ENCODE measurements at places on chromosomes 16 and 17. TPM values are rescaled to one million over a fixed set of nuclear protein-coding genes. Genes with fewer than 3 reads are reported as not detected.

PPP1R9B gene
- 47.9 TPM for polyA plus RNA-seq

CACNG5 gene
- polyA plus RNA-seq, result not detected

- DNase-seq, result no peak
- no peak overlapping the region for H3K4me3 ChIP-seq
- peaks cover 2% of the 10 kb centered on the region for H3K4me1 ChIP-seq
- H3K36me3 ChIP-seq, result no peaks in the 10 kb centered on the region
These were observed 49.4 kb downstream of the MEAK7 start for GRCh38 chr16:84455031-84455430.

GRCh38 chr17:2238432-2239169 is 65.0 kb downstream of the SMG6 start:
- H3K4me1 ChIP-seq, result peaks cover 47% of the 10 kb centered on the region
- no peaks in the 10 kb centered on the region for H3K27me3 ChIP-seq

DNA sequence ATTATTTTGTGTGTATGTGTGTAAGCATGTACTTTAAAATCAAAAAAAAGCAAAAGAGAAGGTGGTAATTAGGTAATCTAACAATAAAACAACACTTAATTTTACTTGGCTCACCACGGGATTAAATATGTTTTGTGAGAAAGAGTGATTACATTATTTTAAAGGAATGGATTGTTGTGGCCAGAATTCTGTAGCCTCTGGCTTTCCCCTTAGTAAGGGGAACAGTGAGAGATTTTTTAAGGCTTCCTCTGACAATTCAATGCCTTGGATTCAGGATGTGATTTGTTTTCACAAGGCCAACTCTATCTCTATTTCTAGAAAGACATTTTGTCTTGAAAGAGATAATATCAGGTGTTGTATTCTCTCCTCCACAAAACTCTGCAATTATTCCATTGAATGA is 560.3 kb upstream of the CDH8 start:
- no peak overlapping the region for H3K27ac ChIP-seq
- peak; percentile 82 for DNase-seq
- H3K36me3 ChIP-seq, result no peaks in the 10 kb centered on the region

DNA sequence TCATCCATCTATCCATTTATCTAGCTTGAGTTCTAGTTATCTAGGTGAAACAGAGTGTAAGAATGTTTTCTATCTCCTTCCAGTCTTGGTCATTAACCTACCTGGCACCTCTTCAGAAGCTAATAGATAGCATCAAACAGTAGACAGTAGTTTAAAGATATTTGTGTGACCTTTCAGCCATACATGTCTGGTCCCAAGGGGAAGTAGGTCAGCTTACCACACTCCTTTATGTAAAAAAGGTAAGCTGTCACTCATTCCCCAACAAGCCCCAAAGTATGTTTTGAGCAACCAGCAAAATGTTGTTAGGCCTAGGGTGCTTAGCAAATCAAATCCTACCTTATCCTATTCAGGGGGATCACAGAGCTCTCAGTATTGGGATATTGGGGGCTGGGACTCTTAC is 3.5 kb downstream of the KRT33B start:
- H3K27ac ChIP-seq, result no peak overlapping the region
- DNase-seq, result no peak
- no peaks in the 10 kb centered on the region for H3K36me3 ChIP-seq
- H3K4me3 ChIP-seq, result no peak overlapping the region
- peaks cover 2% of the 10 kb centered on the region for H3K4me1 ChIP-seq

DNA sequence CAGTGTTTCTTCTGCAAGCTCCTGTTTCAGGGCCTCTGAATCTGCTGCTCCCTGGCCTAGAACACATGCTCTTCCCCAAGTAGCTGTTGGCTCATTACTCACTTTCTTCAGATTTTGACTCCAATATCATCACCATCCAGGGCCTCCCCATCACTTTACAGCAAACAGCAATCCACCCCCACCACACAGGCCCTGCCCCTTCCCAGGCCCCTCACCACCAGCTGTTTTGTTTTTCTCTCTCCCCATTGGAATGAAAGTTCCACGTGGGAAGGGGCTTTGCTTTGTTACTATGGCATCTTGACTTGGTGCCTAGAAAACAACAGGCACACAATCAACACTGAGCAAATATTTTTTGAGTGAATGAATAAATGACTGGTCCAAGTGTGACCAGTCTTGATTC is 4.0 kb downstream of the TMEM170A start:
- DNase-seq, result peak; percentile 92
- H3K27ac ChIP-seq, result peak overlapping the region; percentile 85

- H3K27ac ChIP-seq, result peak overlapping the region; percentile 49
- no peaks in the 10 kb centered on the region for H3K36me3 ChIP-seq
- H3K27me3 ChIP-seq, result no peaks in the 10 kb centered on the region
- H3K4me3 ChIP-seq, result no peak overlapping the region
- peak; percentile 46 for DNase-seq
- H3K4me1 ChIP-seq, result peaks cover 37% of the 10 kb centered on the region
These were observed 14.3 kb downstream of the CYTH1 start for GRCh38 chr17:78767806-78768205.

DNA sequence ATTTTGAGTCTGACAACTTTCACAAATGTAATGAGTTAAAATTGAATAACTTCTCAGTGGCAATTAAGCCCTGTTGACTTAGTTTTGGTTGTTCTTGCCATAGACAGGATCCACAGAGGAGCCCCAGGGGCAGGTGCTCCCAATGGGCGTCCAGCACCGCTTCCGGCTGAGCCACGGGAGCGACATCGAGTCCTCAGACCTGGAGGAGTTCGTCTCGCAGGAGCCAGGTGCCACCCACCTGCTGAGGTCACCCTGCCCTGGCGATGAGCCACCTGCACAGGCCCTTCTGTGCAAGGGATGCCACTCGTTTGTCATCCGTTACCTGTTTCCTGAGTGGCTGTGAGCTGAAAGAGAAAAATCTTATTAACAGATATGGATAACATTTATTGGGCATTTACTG is 10.7 kb downstream of the CCDC40 start:
- DNase-seq, result no peak
- H3K27ac ChIP-seq, result no peak overlapping the region
- no peaks in the 10 kb centered on the region for H3K27me3 ChIP-seq
- peaks cover 45% of the 10 kb centered on the region for H3K36me3 ChIP-seq
- H3K4me3 ChIP-seq, result no peak overlapping the region
- no peaks in the 10 kb centered on the region for H3K4me1 ChIP-seq

- no peaks in the 10 kb centered on the region for H3K36me3 ChIP-seq
- H3K4me3 ChIP-seq, result no peak overlapping the region
- peak overlapping the region; percentile 95 for H3K27ac ChIP-seq
- peaks cover 45% of the 10 kb centered on the region for H3K4me1 ChIP-seq
These were observed 38.6 kb upstream of the TOB1 start for GRCh38 chr17:50904518-50905459.

GRCh38 chr16:77744141-77744540 is 21.8 kb downstream of the NUDT7 start:
- H3K4me1 ChIP-seq, result no peaks in the 10 kb centered on the region
- H3K36me3 ChIP-seq, result no peaks in the 10 kb centered on the region
- H3K27me3 ChIP-seq, result no peaks in the 10 kb centered on the region

- no peak for DNase-seq
- no peaks in the 10 kb centered on the region for H3K36me3 ChIP-seq
- H3K4me1 ChIP-seq, result peaks cover 52% of the 10 kb centered on the region
- no peak overlapping the region for H3K4me3 ChIP-seq
- peaks cover 35% of the 10 kb centered on the region for H3K27me3 ChIP-seq
These were observed 2.3 kb upstream of the KCNJ12 start for GRCh38 chr17:21373696-21374440.

DNA sequence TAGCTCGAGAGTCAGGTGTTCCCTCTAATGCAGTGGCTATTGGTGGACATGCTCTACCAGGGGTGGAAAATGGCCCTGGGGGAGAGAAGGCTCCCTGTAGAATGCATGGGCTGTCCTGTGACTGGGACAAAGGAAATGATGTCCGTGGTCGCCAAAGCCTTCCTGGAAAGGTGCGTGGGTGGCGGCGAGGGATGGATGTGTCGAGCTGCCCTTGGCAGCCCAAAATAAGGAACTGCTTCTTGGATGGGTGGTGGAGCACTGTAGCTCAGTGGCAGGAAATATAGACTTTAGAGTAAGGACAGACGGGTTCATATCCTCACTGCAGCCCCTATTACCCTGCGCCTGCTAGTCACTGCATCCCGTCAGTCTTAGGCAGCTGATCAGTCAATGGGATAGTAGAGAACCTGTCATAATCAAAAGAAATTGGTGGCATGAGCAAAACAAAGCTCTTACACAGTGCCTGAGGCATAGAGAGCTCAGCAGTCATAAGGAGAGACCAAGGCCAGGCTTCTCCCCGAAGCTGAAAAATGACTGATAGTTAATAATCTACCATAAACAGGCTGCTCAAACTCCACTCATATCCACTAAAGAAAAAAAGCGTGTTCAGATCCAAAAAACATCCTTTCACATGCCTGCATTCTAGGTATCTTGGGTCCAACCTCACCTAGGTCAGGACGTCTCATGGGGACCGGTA is 123.5 kb upstream of the PLCG2 start:
- no peak overlapping the region for H3K27ac ChIP-seq
- H3K4me1 ChIP-seq, result peaks cover 29% of the 10 kb centered on the region
- no peaks in the 10 kb centered on the region for H3K27me3 ChIP-seq
- no peak for DNase-seq
- H3K36me3 ChIP-seq, result peaks cover 46% of the 10 kb centered on the region
- no peak overlapping the region for H3K4me3 ChIP-seq

- DNase-seq, result no peak
- no peaks in the 10 kb centered on the region for H3K36me3 ChIP-seq
- no peak overlapping the region for H3K27ac ChIP-seq
- no peaks in the 10 kb centered on the region for H3K4me1 ChIP-seq
- no peak overlapping the region for H3K4me3 ChIP-seq
- peaks cover 86% of the 10 kb centered on the region for H3K27me3 ChIP-seq
These were observed 175.9 kb downstream of the IRF8 start for GRCh38 chr16:86074651-86075487.

GRCh38 chr16:14423344-14423743 is 206.7 kb downstream of the PARN start:
- no peak for DNase-seq
- H3K27ac ChIP-seq, result no peak overlapping the region
- H3K27me3 ChIP-seq, result no peaks in the 10 kb centered on the region
- H3K36me3 ChIP-seq, result no peaks in the 10 kb centered on the region
- H3K4me3 ChIP-seq, result no peak overlapping the region

- no peaks in the 10 kb centered on the region for H3K4me1 ChIP-seq
- H3K27ac ChIP-seq, result no peak overlapping the region
- H3K36me3 ChIP-seq, result peaks cover 83% of the 10 kb centered on the region
- no peak overlapping the region for H3K4me3 ChIP-seq
These were observed 13.2 kb downstream of the CLUAP1 start for GRCh38 chr16:3513892-3514583.
